T-helper 2 cell treated with Interferon-gamma antibody and Interleukin-4, amounts not matched to agents 100 ng/mL and 5 ng/mL, for 36 hours (primary cell): ENCODE measurements at places on chromosomes 6 and 20. TPM values are rescaled to one million over a fixed set of nuclear protein-coding genes. Genes with fewer than 3 reads are reported as not detected.

The HMGCLL1 gene
- total RNA-seq = not detected in 2 replicates

The TBXT gene
- total RNA-seq = not detected in 2 replicates

The PTCRA gene
- not detected in 2 replicates for total RNA-seq

The CTAGE9 gene
- not detected in 2 replicates for total RNA-seq

The ERVFRD-1 gene
- total RNA-seq = 0.07 TPM in 1 of 2 replicates, not detected in the other
